Stimulated activated CD8-positive, alpha-beta memory T cell treated with anti-CD3 and anti-CD28 coated beads, Interleukin-4, amount 100 ng/mL, for 1 hour (primary cell): ENCODE measurements at places on chromosomes 16 and 17.
A peak's percentile ranks its signal among the peaks of the same experiment; 100 is the strongest.

GRCh38 chr16:3971706-3972105 lies 91.2 kb upstream of the CREBBP start:
- no peak for DNase-seq

- DNase-seq: no peak
Observed at GRCh38 chr17:16258901-16259300, 41.9 kb downstream of the PIGL start.

GRCh38 chr17:45168991-45169752 lies 7.5 kb downstream of the HEXIM2 start:
- DNase-seq: no peak

GRCh38 chr17:79995696-79996095 lies 40.0 kb downstream of the TBC1D16 start:
- DNase-seq: no peak

GRCh38 chr16:29813644-29814562 lies 1.9 kb downstream of the PRRT2 start:
- DNase-seq: no peak

GRCh38 chr16:56824331-56824730 lies 40.7 kb upstream of the SLC12A3 start:
- no peak for DNase-seq

GRCh38 chr16:72474501-72475123 lies 302.7 kb upstream of the PMFBP1 start:
- DNase-seq: no peak

DNA sequence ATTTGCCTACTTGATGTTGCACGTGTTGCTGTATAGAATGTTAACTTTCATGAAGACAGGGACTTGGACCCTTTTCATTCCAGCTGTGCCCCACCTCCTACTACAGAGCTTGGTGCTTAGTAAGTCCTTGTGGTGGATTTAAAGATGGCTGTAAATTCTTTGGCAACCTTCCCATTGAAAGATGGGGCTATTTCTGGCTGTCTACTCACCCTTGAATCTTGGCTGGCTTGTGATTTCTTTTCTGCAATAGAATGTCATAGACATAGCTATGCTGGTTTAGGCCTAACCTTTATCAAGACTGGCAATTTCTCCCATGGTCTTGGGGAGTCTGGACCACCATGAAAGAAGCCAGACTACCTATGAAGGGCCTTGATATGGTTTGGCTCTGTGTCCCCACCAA lies 59.0 kb downstream of the ACSM2A start:
- no peak for DNase-seq

DNA sequence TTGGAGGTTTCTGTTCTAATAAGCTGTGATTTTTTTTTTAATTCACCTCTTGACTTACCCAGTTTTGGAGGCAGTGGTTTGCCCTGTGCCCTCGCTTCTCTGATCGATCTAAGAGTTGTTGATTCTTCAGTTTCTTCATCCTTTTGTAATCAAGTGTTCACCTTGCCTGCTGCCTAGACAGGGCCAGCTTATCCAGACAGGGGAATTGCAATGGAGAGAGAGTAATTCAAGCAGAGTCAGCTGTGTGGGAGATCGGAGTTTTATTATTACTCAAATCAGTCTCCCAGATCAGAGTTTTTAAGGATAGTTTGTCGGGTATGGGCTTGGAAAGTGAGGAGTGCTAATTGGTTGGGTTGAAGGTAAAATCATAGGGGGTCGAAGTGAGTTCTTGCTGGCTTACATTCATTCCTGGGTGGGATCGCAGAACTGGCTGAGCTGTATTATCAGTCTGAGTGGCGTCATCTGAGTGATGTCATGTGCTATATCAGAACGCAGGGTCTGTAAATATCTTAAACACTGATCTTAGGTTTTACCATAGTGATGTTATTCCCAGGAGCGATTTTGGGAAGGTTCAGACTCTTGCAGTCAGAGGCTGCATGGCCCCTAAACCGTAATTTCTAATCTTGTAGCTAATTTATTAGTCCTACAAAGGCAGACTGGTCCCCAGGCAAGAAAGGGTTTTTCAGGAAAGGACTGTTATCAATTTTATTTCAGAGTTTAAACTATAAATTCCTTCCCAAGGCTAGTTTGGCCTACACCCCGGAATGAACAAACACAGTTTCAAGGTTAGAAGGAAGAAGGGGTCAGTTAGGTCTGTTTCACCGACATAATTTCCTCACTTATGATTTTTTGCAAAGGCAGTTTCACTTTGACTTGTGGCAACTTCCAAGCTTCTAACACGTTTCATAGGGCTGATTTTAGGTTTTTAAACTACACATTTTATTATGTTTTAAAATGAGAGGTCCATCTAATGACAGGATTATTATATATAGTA lies 21.5 kb upstream of the KCNJ16 start:
- no peak for DNase-seq

DNA sequence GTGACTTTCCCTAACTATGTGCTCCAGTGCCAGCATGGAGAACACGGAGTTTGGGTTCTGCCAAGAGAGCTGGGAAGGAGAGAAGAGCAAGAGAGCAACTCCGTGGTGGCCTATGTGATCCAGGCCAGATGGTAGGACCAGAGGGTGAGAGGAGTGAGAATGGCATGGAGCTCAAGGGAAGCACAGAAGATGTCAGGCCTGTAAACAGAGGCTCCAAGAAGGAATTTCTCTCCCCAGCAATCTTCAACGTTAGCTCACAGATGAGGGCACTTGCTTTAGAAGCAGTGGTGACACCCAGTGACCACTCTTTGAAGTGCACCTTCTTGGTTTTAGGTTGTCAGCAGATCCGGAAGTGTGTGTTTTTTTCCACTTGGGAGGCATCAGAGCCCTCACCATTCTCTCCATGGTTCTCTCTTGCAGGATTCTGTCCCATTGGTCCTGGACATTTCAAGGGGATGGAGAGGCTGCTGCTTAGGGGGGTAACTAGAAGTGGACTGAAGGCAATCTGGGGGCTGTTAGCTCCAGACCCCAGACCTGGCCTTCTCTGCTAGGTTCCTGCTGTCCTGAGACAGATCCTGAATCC lies 18.1 kb upstream of the TMEM98 start:
- DNase-seq: peak; percentile 7

DNA sequence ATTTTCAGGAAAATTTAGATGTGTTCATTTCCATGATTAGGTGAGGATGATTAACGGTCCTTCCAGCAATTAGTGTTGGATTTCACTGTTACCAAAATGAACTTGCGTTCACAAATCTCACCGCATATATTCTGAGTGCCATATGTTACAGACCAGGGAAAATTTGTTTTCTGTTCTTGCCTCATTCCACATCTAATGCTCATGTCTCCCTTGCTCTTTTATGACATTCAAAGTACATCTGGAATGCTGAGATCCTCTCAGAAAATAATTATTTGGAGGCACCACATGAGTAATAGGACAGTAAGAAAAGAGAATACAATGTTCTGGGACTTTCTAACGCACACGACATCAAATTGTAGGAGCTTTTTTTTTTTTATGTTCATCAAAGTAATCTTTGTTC lies 406.5 kb downstream of the SHISA9 start:
- DNase-seq: no peak

- no peak for DNase-seq
Observed at GRCh38 chr17:49616086-49616485, 40.4 kb downstream of the NXPH3 start.

DNA sequence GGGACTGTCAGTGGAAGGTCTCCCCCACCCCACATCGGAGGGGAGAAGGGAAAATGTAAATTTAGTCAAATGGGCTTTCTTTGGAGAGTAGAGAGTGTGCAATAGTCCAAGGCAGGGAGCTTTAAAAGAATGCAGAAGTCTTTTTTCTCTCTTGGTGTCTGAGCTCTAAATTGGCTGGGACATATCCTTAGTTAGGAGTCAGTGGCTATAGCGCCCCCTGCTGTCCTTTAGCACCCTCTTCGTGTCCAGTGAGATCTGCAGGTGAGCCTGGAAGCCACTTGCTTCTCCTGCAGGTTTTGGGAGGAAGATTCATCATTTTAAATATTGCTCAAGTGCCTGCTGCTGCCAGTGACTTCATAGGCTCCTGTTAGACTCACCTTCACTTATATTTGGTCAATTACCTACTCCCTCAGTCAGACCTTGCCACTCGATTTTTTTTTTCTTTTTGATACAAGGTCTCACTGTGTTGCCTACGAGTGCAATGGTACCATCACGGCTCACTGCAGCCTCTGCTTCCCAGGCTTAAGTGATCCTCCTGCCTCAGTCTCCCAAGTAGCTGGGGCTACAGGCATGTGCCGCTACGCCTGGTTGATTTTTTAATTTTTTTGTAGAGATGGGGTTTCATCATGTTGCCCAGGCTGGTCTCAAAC lies 174.8 kb downstream of the PRKCB start:
- peak; percentile 60 for DNase-seq

- DNase-seq: no peak
Observed at GRCh38 chr16:89847051-89847939, 19.0 kb downstream of the SPIRE2 start.

GRCh38 chr16:83806731-83807130 lies 1.0 kb upstream of the HSBP1 start:
- no peak for DNase-seq

- DNase-seq: no peak
Observed at GRCh38 chr16:29656688-29657523, 6.1 kb upstream of the SPN start.

DNA sequence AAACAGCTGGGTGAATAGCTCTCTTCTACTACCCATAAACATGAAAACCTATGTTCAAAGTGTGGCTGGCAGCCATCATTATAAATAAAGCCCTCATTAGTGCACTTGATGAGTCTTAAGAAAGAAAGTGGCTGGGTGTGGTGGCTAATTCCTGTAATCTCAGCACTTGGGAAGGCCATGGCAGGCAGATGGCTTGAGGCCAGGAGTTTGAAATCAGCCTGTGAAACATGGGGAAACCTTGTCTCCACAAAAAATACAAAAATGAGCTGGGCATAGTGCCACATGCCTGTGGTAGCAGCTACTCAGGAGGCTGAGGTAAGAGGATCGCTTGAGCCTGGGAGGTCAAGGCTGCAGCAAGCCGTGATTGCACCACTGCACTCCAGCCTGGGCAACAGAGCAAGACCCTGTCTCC lies 28.3 kb upstream of the APPBP2 start:
- no peak for DNase-seq

DNA sequence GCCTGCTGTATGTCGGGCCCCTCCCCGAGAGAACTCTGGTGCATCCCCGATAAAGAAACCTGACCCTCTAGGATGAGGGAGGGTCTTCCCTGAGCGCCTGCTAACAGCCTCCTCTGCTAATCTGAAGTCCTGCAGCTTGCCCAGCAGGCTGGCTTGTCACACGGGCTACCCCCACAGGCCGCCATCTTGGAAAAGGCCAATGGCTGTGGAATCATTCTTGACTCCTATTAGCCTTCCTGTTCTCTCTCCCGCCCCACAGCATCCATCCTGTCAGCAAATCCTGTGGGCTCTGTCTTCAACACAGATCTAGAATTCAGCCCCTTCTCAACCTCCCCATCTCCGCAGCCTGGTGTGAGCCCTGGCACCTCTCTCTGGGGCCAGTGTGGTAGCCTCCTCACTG lies 12.0 kb downstream of the IL4R start:
- no peak for DNase-seq

DNA sequence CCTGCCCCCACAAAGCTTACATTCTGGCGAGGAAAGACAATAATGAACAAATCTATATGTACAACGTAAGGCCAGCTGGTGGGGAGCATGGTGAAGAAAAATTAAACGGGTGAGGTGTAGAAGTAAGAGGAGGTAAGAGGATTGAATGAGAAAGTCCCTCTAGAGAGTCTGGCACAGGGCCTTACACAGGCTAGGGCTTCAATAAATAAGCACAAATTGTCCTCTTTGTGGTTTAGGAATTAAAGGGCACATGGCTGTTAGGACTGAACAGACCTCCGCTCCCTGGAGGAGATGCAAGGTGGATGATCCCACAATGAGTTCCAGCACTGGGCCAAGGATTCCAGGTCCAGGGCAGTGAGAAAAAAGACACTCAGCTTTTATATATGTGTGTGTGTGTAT lies 43.1 kb upstream of the HAPSTR1 start:
- DNase-seq: no peak

DNA sequence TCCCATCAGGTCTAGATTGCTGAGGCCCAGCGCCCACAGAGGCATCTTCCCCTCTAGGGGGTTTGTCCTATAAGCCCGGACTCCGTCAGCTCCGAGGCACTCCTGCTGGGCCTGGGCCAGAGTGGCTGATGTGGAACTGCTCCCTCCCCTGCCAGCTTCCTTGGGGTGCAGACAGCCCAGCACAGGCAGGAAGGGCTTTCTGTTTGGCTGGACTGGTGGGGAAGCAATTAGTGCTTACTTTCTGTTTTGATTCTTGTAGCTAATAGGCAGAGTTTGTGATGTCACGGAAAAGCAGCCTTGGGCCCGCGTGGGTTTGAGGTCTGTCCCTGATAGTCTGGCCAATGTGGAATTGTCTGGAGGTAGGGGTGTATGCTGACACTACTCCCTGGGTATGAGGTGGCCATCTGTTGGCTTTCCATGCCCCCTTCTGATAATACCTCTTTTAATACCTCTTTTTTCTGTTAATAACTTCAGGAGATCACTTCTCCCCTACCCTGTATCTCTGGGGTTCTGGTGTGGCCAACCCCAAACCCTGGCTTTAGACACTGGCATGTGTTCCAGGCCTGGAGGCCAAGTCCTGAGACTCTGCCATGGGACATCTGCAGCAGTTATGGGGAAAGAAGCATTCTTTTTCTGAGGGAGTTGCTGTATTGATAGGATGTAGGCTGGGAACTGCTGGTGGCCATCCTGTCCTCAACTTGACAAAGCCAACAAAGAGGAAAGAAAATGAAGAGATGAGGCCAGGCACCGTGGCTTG lies 190.9 kb downstream of the RAB11FIP4 start:
- no peak for DNase-seq

- DNase-seq: no peak
Observed at GRCh38 chr17:51595826-51596398, 335.6 kb downstream of the UTP18 start.
